ENCODE measurements at places on chromosomes 11 and 22.

- no peak for DNase-seq
Measured at GRCh38 chr22:22888571-22889353, 1.1 kb downstream of the IGLL5 start.

DNA sequence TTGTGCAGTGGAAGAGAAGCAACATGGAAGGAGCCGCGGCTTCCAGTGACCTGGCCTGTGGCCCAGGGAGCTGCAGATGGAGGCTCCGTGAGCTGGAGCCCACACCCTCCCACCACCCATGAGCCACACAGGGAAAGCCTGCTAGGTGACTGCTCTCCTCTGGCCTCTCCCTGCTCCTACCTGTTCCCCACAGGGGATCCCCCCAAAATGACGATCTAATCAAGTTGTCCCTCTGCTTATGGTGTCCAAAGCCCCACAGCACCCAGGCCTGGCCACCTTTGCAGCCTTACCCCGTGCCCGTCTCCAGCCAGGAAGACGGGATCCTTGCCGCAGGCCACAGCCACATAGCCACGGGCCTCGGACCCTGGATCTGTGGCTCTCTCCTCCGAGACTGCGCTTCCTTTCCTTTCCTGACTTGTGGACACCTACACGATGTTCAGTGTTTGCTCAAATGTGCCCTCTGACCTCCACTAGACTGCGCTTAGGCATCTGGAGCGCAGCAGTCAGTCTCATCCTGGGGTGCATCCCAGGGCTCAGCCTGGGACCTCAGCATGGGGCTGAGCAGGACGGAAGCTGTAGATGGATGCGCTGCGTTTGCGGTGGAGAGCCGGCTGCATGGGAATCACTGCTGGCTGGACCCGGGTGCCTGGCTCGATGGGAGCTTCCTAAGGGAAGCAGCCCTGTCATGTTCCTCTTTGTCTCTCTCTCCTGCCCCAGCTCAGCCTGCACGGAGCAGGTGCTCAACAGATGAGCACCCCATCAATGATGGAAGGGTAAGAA is 133.3 kb downstream of the ST3GAL4 start:
- DNase-seq = no peak

GRCh38 chr22:49879871-49880270 is 26.2 kb downstream of the ZBED4 start:
- no peak for DNase-seq

DNA sequence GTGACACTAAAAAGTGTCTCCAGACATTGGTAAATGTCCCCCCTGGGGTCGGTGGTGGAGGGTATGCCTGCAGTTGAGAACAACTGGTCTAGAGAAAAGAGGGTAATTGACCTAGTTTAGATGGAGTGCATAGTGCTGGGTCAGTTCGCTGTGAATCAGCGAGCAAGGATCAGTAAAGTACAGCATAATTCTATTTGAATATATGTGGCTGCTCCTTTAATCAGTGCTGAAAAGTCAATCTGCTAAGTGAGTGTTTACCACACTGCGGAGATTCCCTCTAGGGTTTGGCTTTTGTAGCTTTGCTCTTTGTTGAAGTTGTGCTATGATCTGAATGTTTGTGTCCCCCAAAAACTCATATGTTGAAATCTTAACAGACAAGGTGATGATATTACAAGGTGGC is 15.0 kb downstream of the CAVIN3 start:
- no peak for DNase-seq

DNA sequence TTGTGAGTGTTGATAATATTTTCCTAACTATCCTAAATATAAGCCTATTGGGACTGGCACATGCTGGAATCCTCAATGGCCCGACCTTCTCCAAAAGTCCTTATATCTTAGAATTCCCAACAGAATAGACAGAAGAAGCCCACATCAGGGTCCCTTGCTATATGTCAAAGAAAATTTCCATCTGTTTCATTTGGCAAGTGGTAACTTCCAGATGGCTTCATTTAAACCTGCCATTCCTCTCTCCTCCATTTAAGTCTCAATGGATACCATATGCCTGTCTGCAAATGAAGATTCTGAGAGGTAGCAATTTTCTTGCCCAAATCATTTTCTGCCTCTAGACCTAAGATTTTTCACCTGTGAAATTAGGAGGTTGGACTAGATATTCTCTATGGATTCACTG is 73.1 kb upstream of the KCNA4 start:
- DNase-seq = no peak

DNA sequence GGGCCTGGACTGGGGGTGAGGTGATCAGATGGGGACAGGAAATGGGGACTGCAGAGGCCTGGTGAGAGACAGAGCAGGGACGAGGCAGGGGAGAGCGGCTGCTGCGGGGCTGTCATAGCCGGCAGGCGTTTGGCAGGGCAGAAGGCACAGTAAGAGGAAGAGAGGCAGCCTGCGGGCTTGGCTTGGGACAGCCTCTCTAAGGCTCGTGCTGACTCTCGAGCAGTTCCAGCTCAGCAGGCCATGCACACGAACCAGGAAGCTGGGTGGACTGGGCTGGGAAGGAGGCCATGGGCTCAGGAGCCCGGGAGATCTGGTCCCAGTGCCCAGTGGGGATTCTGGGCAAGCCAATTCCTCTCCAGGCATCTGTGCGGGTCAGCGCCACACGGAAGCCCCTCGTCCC is 19.6 kb upstream of the EIF3D start:
- DNase-seq = no peak

DNA sequence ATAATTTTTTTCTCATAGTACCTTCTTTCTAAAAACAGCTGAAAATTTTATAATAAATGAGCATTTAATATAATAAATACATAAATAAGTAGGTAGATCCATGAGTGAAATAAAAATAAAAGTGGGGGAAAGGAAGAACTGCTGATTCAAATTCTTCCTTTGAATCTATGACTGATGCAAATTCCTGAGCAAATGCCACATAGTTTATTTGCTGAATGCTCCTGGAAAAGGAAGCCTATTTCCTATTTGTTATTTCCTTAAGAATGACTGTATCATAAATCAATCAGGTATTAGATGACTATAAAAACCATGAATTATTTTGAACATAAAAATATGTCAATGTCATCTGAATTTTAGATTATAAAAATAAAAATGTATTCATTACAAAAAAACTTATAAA is 16.6 kb downstream of the BTBD10 start:
- no peak for DNase-seq

- no peak for DNase-seq
Measured at GRCh38 chr11:67504005-67504949, 886 bp downstream of the PITPNM1 start.

DNA sequence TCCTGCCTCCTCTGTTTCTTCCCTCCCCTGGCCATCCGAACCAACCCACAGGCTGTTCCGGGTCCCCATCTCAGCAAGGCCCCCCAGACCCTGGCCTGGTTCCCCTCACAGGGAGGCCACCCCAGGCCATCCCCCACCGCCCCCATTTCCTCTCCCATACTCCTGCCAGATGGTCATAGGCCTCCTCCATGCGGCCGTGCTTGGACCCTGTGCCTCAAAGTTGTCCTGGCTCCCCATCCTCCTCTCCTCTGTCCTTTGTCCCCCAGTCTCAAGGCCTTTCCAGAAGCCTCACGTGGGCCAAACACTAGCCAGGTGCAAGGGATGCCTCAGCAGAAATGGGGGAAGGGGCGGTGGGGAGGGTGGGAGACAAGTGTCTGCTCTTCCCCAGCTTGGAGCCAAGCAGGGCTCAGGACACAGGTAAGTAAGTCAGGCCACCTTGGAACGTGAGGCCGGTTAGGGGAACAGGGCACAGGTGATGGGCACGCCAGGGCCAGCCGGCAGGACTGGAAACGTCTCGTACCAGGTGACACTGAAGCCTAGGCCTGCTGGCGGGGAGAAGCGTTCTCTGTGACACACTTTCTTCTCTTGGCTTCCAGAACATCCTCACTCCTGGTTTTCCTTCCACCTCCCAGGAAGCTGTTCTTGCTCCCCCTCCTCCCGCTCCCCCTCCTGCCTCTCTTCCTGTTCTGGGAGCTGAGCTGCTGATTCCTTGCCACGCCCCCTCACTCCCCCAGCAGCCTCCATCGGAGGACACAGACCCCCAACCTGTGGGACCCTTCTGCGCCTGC is 31.5 kb upstream of the SLC22A12 start:
- DNase-seq = no peak

DNA sequence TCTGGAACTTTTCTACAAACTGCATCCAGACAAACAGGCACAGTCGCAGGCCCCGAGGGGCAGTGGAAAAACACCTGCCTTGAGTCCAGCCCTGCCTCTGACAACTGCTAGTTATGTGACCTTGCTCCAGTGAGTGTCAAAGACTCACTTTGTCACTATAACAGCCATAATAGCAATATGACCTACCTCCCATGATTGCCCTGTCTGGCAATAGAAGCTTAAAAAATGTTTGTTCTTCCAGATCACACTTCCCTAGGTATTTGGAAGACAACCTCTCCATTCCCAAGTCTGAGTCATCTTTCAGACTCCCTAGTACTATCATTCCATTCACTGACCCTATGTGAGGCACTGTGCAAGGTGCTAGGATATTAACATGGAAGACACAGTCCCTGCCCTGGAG is 74.5 kb downstream of the RPL27A start:
- DNase-seq = no peak

GRCh38 chr11:22780952-22781593 is 48.5 kb downstream of the SVIP start:
- DNase-seq = no peak

GRCh38 chr11:63504054-63504453 is 1.8 kb upstream of the LGALS12 start:
- DNase-seq = no peak

DNA sequence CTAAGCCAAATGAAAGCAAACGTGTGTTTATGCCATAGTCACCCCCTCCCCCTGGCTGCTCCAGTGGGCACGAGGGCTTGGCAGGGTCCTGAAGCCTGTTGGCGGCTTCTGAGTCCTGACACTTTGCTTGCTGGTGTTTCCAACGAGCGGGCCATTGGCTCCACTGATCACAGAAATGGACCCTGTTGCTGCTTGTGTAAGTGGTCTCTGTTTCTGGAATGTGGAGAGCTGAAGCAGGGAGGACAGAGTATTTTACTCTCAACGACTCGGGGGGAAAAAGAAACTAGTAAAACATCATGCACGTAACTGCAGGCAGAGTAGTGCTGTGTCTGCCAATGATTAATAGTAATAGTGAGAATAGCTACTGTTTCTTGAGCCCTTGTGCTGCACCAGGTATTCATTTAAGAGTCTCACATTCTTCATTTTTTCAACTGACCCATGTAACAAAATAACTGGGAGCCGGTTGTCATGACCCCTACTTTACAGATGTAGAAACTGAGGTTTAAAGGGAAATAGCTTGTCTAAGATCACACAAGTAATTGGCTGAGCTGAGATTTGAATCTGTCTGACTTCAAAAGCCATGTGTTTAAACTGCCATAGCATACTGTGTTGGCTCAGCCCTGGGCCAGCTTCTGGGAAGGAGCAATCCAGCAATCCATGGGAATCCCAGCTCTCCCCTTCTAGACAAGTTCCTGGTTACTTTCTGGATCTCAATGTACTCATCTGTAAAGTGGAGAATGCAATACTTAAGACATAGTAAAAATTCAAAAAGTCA is 526.7 kb downstream of the INSC start:
- no peak for DNase-seq

GRCh38 chr11:69207165-69207889 is 51.6 kb downstream of the SMIM38 start:
- no peak for DNase-seq

- peak; percentile 8 for DNase-seq
Measured at GRCh38 chr11:120432056-120433018, 79.2 kb upstream of the GRIK4 start.

- no peak for DNase-seq
Measured at GRCh38 chr11:17331669-17332068, 19.9 kb upstream of the NCR3LG1 start.

- no peak for DNase-seq
Measured at GRCh38 chr11:76190376-76190775, 15.9 kb downstream of the WNT11 start.

- no peak for DNase-seq
Measured at GRCh38 chr11:114148013-114148382, 88.5 kb downstream of the ZBTB16 start.

DNA sequence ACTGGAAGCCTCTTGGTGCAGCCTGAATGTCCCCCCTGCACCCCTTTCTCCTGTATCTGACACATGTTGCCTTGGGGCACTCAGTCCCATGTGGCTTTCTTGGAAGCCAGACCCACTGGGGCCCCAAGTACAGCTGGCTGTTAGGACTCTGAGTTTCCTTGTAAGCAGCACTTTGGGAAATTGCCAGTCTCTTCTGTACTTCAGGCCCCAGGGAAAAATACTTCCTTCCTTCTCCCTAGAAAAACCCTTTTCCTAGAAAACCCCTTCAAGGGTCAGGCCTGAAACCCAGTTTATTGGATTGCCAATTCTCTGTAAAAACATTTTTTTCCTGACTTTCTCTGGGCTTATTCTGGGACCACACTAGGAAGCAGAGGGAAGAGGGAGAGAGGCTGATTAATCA is 360.3 kb downstream of the TENM4 start:
- no peak for DNase-seq

DNA sequence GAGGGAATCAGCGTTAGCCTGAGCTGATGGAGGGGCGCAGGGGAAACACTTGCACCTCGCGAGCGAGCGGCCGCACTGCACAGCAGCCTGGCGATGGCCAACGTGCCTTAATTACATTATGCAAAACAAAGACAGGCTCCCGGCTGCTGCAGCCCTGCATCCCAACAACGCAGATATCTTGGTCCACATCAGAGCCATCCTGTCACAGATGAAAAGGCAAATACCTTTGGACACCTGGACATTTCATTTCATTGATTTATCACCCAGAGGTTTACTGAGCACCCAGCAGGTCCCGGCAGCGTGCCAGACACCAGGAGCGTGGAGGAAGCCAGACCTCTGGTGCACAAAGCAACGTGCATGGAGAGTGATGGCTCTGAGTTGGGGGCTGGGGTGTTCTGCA is 843.0 kb downstream of the TBC1D22A start:
- no peak for DNase-seq

GRCh38 chr22:22886546-22886945 is 1.1 kb upstream of the IGLL5 start:
- no peak for DNase-seq

GRCh38 chr11:9118277-9118676 is 26.9 kb upstream of the SCUBE2 start:
- DNase-seq = no peak

DNA sequence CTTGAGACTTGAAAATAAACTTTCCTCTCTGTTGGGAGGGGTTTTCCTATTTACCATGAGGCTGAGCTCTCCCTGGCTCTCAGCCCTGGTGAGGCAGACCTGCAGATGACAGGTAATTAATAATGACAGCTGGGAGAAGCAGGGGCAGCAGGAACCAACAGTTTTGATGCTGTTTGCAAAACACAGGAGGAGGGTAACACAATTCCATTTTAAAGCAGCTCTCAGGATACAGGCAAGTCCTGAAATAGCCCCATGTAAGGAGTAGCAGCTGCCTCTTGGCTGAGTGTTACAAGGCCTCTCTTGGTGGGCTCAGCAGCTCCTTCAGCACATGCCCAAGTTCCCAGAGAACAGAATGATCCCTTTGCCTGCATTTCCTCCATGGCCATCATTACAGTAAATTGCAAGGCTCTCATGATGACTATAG is 13.3 kb downstream of the PARVA start:
- DNase-seq = no peak

GRCh38 chr11:130642994-130643393 is 194.5 kb downstream of the ADAMTS15 start:
- DNase-seq = no peak

- no peak for DNase-seq
Measured at GRCh38 chr11:43747130-43747802, 66.7 kb downstream of the HSD17B12 start.

GRCh38 chr11:91231226-91231625 is 993.4 kb upstream of the FAT3 start:
- no peak for DNase-seq

- DNase-seq = no peak
Measured at GRCh38 chr11:121958323-121958970, 157.6 kb downstream of the BLID start.

GRCh38 chr22:32903507-32903906 is 102.0 kb downstream of the TIMP3 start:
- DNase-seq = no peak

Measured in activated CD4-positive, alpha-beta T cell treated with anti-CD3 and anti-CD28 coated beads, Interleukin-2, amount 50 U/mL, for 48 hours (primary cell).